ENCODE measurements at places on chromosomes 1 and 21.

DNA sequence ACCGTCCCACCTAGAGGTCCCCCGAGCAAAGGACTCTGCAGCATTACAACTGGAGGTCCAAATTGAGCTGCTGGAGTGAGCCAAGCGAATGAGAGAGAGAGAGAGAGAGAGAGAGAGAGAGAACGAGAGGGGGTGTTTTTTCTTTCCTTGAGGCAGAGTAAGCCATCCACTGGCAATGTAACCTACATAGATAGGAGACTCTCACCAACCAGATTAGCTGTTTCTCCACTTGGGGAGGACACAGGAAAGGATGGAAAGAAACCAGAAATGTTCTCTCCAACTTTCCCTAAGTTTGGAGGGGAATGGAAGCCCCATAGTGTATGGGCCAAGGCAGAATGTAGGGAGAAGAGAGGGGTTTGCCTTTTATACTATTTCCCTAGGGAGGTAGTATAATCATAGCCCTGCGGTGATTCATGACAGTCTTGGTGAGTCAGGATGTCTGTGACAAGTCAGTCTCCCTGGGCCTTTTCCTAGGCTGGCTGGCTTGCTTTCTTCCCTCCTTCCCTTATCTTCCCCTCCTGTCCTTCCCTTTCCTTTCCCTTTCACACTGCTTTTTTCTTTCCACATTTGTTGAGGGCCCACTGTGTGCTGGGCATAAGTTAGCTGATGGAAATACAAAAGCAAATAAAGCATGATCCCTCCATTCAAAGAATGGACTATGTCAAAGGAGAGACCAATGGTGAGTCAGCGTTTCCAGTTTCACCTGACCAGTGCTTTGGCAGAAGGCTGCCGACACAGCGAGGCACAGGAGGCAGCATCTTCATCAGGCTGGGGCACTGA, 7.1 kb downstream of the FNDC7 start:
- no peak for DNase-seq

GRCh38 chr1:162680419-162681121, 48.3 kb downstream of the DDR2 start:
- DNase-seq: no peak

- DNase-seq: no peak
These were observed 49.8 kb upstream of the PAX7 start for GRCh38 chr1:18580691-18581419.

DNA sequence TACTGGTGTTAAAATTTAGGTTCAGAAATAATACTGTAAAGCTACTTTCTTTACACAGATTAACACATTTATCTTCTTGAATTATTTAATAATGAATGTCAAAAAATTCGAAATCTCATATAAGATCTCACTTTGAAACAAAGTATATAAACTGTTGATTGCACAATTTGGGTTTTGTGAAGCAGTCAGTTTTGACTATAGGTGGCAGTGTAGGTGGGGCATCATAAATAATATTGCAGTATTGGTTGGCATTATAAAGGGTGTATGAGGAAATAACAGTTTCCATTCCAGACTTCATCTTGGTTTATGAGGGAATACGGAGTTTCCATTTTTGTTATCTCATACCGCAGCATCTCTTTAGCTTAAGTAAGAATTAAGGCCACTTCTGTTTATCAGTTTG, 49.9 kb downstream of the SUCO start:
- no peak for DNase-seq

GRCh38 chr1:95583661-95584210, 349.7 kb downstream of the RWDD3 start:
- no peak for DNase-seq

DNA sequence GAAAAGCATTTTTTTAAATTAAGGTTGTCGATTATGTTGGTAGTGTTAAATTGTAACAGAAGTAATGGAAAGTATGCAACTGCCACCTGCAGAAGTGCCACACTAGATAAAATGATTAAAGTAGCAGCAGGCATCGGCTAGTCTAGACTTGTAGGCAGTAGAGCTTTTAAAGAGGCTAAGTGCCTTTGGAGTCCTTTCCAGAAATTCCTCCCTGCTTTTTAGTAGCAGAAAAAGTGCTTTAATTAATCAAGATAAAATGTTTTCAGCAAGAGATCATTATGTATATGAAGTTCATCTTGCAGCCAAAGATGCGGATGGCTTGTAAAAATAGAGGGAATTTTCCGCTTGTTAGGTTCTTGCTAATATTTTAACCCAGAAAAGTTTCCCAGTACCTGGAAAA, 87.1 kb upstream of the LRRC8D start:
- DNase-seq: no peak

GRCh38 chr1:40708750-40709099, 17.2 kb downstream of the NFYC start:
- DNase-seq: no peak
